Hypothalamus (tissue), 51 donors: ENCODE measurements at places on chromosomes 1 and 21.

GRCh38 chr1:87497380-87498203, 168.9 kb downstream of the LMO4 start:
- no peak for DNase-seq

DNA sequence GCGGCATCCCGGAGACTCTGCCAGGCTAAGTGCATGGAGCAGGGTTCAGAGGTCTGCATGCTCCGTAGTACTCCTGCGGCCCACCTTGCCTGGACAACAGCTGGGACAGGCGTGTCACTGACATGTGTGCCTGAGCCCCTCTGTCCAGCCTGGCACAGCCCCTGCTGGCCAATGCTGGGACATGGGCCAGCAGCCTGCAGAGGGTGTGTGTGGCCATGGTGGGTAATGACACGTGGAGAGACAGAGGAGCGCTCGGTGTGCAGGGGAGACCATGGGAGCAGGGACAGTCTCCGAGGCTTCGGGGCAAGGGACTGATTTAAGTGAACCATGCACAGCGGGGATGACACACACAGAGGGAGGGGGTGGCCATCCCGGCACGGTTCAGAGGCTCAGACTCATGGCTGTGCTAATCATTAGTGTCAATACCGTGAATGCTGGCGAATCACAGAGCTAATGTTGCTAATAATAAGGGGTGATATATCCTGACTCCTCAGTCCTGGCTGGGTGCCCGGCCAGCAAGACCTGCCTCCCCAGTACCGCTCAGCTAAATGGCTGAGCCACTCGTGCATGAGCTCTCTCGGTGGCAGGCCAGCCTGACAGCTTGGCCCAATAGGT, 41.5 kb downstream of the IGSF21 start:
- DNase-seq: no peak

DNA sequence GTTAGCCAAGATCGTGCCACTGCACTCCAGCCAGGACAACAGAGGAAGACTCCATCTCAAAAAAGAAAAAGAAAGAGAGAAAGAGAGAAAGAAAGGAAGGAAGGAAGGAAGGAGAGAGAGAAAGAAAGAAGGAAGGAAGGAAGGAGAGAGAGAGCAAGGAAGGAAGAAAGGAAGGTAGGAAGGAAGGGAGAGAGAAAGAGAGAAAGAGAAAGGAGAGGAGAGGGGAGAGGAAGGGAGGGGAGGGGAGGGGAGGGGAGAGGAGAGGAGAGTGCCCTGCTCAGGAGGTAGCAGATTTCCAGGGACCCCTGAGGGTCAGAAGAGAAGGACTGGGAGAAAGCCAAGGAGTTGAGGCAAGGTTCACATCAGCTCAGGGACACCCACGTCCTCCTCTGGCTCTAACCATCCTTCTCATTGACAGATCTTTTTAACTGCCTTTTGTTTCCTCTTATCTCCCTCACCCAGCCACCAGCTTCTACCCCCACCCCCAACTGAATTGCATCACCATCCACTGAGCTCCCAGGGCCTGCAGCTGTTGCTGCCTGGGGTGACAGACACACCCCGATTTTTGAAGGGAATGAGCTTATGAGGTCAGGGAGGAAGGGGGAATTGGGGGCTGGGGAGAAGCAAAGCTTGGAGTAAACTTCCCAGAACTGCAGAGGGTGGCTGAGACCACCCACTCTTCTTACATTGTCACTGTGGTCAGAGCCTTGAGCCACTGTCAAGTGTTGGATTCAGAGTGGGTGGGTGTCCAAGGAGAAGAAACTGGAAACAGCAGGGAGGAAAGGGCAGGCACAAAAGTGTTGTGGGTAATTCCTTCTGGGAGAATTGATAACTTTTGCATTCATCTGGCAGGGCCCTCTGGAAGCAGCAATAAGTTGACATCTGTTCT, 91.6 kb downstream of the GLUL start:
- peak; percentile 44 for DNase-seq

DNA sequence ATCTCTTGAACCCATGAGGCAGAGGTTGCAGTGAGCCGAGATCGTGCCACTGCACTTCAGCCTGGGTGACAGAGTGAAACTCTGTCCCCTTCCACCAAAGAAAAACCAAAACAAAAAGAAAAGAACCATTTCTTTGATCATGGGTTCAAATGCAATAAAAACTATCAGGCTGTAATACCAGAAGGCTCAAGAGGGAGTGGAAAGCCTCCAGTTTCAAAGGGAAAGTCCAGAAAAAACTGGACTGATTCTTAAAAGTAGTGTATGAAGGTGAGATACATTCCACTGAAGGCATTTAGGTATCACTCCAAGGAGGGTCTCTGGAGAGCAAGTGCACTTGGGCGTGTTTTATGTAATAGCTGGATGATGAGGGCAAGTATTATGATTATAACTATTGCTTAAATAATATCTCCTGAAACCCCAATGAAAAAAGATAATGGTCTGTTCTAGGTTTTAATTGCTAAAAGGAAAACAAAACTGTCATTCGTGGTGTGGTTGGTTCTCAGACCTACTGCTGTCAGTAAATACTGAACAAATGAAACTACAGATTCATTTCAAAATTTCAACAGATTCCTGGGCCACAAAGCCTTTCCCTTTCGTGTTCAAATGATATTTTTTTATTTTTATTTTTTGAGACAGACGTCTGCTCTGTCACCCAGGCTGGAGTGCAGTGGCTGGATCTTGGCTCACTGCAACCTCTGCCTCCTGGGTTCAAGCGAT, 6.0 kb upstream of the CAMTA1 start:
- DNase-seq: no peak

- DNase-seq: no peak
These were observed 354.7 kb downstream of the KCNH1 start for GRCh38 chr1:210779269-210779668.

GRCh38 chr1:53408013-53408754, 51.0 kb upstream of the DMRTB1 start:
- no peak for DNase-seq

DNA sequence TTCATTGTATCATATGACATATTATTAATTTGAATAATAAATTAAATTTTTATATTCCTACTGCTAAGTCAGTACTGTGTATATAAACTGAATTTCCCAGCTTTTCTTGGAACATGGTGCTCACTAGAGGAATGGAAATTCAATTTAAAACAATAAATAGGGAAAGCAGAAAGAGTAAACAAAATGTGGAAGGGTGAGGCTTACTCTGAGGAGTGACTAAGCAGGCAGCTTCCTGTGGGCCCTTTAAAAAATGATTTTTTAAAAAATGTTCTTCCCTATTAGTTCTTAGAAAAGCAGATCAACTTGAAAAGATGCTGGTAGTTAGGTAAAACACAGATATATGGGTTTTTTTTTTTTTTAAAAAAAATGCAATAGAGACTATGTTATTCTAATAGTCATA, 49.5 kb upstream of the S1PR1 start:
- no peak for DNase-seq

DNA sequence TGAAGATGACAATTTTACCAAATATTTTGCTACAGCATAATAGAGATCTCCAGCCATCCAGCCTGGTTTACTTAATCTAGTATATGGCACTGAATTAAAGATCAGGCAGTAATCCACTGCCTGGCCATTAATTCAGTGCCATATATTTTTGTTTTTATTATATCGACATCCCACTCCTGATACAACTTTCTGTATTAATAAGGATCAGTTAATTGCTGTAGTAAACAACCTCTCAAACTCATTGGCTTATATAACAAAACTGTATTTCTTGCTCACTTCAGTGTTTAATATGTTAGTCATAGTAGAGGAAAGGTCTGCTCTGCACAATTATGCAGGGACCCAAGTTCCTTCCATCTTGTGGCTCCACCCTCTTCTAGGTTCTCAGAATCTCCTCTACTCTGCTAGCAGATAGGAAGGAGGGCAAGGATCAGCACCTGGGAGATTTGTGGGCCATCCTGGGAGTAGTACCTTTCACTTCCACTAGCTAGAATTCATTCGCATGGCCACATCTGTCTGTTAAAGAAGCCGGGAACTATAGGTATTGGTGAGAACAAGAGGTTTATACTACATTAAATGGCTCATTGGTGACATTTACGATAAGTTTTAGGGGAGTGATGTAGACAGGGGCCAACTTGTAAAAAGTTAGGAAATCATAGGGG, 3.6 kb upstream of the ZDHHC18 start:
- no peak for DNase-seq

DNA sequence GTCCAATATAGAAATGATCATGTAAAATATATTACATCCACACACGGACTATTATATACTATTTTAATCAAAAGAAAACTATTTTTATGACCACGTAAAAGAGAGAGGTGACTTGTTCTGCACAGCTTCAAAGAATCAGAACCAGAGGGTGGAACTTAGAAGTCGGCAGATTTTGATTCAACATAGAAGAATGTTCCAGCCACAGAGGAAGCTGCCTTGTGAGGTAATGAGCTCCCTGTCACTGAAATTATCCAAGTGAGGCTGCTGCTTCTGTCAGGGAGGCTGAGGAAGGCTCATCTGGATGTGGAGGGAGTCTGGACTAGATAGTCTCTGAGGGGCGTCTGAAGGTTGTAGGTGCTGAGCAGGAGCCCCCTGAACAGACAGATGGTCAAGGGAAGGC, 2.7 kb downstream of the PLEKHA6 start:
- no peak for DNase-seq

DNA sequence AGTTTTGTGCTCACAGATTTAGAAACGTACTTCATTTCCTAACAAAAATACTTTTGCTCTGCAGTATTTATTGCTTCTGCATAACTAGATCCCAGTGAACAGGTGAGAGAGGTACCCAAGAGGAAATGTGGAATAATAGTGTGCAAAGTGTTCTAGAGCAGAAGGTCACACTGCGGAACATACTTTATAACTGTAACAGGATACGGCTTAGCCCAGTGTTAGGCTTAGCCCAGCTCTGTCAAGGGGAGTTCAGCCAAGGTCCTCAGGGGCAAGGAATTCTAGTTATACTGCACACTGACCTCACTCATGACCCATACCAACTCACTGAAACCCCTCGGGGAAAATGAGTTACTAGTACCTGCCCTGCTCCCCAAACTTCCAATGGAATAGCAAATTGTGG, 55.3 kb downstream of the PTPN14 start:
- DNase-seq: no peak

GRCh38 chr1:188240772-188241406, 1412.1 kb downstream of the PLA2G4A start:
- no peak for DNase-seq

- no peak for DNase-seq
These were observed 26.4 kb downstream of the LRRC8B start for GRCh38 chr1:89550995-89551394.

- no peak for DNase-seq
These were observed 9.0 kb downstream of the ARHGEF2 start for GRCh38 chr1:155969377-155969791.

DNA sequence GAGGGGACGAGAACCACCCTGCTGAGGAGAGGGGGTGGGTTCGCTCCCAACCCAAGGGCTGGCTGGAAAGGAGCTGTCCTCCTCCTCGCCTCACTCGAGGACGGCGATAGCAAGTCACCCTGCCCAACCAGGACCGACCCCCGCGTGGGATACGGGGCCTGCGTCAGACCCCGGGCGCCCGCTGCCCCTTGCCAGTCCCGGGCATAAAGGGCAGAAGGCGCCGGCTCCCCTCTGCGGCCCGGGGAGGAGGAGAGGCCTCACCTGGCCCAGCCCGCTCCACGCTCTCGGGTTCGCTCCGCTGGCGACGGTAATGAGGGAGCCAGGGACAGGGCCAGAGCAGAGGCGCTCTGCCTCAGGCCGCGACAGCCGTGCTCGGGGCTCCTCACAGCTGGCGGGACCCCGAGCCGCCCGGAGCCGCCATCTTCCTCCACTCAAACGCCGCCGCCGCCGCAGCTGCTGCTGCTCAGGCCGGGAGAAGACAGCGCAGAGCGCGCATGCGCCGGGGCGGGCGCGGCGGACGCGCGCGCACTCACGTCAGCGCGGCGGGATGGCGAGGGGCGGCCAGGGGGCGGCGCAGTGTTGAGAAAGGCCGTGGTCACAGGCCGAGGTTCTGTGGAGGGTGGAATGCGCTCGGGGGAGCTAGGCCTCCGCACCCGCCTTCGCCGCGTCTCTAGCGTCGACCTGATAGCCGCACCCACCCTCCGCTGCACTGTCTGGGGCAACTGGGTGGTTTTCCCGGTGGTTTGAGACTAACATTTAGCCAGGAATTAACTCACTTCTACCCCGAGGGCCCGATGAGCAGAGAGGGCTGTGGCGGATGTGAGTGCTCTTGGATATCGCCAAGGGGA, at the start of gene FBXO42:
TSS of gene FBXO42 (minus strand) at position 487 of the 848 bp plus-strand sequence. CDS start 37,062 bp downstream, outside the sequence.
- peak; percentile 90 for DNase-seq

DNA sequence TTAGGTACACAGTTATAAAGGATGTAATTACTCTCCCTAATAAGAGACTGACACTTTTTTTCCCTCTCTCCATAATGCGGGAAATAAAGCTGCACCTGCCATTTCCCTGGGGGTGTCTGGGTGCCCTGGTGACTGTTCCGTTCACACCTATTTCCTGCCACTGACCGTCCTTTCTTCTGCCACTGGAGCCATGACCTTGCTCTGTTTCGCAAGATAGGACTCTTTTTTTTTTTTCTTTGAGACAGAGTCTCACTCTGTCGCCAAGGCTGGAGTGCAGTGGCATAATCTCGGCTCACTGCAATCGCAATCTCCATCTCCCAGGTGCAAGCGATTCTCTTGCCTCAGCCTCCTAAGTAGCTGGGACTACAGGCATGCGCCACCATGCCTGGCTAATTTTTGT, 66.1 kb upstream of the SERBP1 start:
- DNase-seq: no peak

DNA sequence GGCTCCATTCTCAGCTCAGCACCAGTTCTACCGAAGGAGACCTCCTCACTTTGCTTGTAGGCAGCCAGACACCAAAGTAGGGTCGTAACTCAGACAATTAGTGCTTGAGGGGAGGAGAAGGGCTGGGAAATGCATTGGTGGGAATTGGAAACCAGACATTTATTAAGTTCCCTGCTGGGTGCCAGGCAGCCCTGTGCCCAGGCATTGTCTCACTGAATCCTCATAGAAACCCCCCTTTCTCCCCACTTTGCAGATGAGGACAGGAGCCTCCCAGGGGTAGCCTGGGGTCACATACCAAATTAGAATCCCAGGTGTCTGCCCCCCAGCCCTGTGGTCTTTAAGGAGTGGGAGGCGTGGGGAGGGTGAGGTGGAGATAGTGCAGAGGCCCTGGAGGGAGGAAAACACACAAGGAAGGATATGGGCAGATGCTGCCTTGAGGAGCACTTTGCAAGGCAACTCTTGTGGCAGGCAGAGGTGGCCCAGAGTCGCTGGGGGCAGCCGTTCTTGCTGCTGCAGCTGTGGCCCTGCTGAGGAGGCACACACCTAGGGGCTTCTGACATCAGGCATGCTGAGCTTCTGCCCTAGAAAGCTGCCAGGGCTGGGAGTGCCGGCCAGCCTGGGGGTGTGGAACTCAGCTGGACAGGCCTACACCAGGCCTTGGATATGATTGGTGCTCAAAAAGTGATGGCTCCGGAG, 29.4 kb downstream of the CDK18 start:
- DNase-seq: no peak

DNA sequence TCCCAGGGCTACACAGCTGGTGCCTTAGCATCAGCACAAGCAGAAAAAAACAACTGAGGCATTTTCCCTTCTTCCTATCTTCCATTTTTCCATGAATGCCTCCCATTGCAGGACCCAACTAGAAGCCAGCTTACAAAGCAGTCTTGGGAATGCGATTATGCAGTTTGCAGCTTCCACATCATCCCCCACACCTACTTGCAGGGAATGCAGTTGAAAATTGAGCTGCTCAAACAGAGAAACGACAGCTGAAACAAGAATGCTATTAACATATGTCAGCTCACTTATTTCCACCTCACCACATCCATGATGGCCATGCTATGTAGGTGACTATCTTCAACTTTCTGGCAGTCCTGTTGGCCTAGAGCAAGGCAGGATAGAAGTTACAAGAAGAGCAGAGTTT, 150.6 kb upstream of the KCTD3 start:
- no peak for DNase-seq

- DNase-seq: no peak
These were observed 26.6 kb downstream of the ZFYVE9 start for GRCh38 chr1:52168373-52169080.

- no peak for DNase-seq
These were observed 482.2 kb downstream of the CAMTA1 start for GRCh38 chr1:7267493-7267892.
